ENCODE measurements at places on chromosomes 12 and 14. TPM values are rescaled to one million over a fixed set of nuclear protein-coding genes. Genes with fewer than 3 reads are reported as not detected.

LYZ gene
- total RNA-seq = not detected

KRT5 gene
- total RNA-seq = not detected

ASB2 gene
- 2.3 TPM for total RNA-seq

TAS2R8 gene
- total RNA-seq = not detected

DTX1 gene
- total RNA-seq = 4.7 TPM

FBXO21 gene
- total RNA-seq = 126 TPM

RTRAF gene
- 184 TPM for total RNA-seq

GPR65 gene
- total RNA-seq = not detected

LTA4H gene
- 173 TPM for total RNA-seq

UNC79 gene
- total RNA-seq = 3.6 TPM

NPFF gene
- 0.69 TPM for total RNA-seq

MGAT4C gene
- 4.3 TPM for total RNA-seq

Measured in GM23338 (cell line).